ENCODE measurements at places on chromosomes 13 and 19.

DNA sequence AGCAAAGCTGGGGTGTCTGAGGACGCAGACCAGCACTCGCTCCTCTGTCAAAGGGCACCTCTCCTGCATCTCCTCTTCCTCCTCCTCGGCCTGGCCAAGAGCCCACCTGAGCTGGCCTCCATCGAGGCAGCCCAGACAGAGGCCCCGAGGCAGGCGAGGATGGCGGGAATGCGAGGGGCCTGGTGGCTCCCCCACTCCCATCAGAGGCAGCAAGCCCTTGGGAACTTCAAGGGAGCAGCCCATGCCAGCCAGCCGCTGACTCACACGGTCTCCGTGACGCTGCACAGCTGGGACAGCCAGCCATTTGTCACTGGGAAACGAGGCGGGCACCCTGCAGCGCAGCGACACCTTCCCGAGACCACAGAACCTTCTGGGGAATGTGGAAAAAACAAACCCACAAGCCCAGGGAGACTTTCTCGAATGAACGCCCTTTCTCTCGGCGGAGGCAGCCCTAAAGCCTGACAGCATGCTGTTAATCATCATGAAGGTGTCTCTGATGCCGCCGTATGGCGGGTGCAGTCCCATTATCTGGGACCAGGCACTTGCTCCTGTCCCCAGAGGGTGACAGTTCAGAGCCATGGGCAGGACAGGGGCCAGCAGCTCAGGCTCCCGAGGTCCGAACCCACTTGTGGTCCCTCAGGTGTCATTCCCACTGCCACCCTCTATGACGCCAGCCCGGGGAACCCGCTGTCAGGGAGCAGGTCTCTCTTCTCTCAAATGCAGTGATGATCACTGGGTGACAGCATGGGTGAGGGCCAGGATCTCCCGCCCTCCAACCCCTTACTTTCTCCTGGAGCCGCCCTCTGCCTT lies 53.0 kb downstream of the PEPD start:
- no peak for DNase-seq

GRCh38 chr13:112481458-112481857 lies 105.3 kb downstream of the SPACA7 start:
- DNase-seq: no peak

GRCh38 chr13:102402290-102402689 lies 442 bp upstream of the FGF14 start:
- no peak for DNase-seq

GRCh38 chr19:35017507-35017906 lies 12.8 kb upstream of the SCN1B start:
- no peak for DNase-seq

GRCh38 chr19:3968556-3969434 lies 2.1 kb downstream of the DAPK3 start:
- DNase-seq: no peak

GRCh38 chr13:46071590-46072249 lies 19.2 kb upstream of the ZC3H13 start:
- DNase-seq: no peak

GRCh38 chr19:12847159-12848139 lies 9.1 kb downstream of the MAST1 start:
- peak; percentile 86 for DNase-seq

DNA sequence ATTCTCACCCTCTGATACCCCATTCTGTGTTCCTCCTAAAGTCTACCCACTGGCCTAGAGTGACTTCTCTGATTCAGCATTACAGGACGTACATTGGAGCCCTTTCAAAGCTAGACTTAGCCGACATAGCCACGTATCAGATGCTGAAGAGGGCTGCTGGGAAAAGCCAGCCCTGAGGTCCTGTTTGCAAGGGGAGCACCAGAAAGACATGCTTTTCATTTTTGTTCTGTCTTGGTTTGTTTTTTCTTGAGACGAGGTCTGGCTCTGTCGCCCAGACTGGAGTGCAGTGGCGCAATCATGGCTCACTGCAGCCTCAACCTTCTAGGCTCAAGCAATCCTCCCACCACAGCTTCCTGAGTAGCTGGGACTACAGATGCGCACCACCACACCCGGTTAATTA lies 6.3 kb upstream of the ZSWIM4 start:
- no peak for DNase-seq

- DNase-seq: peak; percentile 83
These were observed 15.2 kb upstream of the MYO1F start for GRCh38 chr19:8592231-8593009.

GRCh38 chr19:48607359-48607755 lies 815 bp downstream of the SPACA4 start:
- DNase-seq: no peak

DNA sequence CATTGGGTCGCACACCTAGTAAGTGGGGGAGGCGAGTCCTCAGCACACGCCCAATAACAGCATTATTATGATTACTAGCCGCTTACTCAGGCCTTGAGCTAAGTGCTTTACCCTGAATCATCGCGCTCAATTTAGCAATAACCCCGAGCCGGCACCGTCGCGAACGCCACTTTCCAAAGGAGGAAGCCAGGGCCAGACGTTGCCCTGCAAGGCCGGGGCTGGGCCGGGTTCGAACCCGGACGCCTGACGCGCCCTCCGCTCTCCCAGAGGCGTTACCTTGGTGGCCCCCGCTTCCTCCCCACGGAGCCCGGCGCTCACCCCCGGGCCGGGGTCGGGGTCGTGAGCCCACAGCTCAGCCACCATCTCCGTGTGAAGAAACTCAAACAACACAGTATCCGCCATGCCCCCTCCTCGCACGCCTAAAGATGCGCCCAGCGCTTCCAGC lies at the start of gene TRAPPC6A:
Gene TRAPPC6A, minus strand, starts transcription at position 421 of the 445 bp plus-strand sequence. Its CDS starts 19 bp downstream, at position 402.
- no peak for DNase-seq

DNA sequence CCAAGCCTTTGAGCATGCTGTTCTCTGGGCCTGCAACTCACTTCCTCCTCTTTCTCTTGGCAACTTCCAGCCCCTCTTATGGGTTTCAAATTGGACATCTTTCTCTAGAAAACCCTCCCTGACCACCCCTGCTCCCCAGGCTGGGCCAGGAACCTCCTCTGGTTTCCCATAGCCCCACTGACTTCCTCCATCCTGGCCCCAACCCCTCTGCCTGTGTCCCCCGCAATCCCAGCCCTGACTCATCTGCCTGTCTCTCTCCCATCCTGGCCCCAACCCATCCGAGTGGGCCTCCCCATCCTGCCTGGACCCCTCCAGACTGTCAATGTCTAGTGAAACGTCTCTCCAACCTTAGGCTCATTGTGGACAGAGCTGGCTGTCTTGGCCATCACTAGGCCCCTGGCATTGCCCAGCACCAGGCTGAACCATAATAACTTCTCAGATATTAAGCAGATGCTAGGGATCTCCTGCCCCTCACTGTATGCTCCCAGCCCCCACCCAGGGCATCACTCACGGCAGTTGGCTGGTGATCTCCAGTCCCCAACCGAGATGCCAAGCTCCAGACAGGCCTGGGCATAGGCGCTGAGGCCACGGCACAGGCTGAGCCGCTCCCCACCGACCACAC lies 16.8 kb downstream of the FCGBP start:
- DNase-seq: no peak

- no peak for DNase-seq
These were observed 289.2 kb upstream of the PCDH9 start for GRCh38 chr13:67519356-67519755.

- no peak for DNase-seq
These were observed 1.2 kb downstream of the MRI1 start for GRCh38 chr19:13765395-13766094.

DNA sequence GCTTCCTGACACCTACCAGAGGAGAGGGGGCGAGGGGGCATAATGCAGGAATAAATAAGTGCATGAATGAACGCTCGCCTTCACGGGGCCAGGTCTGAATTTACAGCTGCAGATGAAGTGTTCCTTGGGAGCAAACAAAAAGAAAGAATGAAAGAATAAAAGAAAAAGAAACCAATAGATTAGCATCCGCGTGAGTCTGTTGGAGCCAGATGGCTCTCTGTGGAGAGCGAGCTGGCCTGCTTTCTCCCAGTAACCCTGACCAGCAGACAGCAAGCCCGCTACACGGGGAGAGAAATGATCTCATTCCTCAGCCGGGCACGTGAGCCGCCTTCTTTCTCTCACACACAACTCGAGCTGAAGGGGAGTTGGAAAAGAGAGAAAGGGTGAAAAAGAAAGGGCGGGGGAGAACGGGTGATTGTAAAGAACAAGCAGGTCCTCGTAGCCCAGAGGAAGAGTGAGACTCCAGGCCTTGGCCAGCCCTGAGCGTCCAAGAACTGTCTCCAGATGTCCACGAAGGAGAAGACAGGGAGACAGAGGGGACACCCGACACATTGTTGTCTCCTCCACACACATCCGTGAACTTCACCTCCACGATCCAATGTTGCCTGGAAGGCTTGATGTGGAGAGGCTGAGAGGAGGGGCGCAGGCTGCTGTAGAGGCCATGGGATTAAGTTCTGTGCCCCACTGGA lies 81.4 kb downstream of the RNASEH2B start:
- DNase-seq: no peak

- no peak for DNase-seq
These were observed 458.3 kb downstream of the COG6 start for GRCh38 chr13:40113643-40114304.

DNA sequence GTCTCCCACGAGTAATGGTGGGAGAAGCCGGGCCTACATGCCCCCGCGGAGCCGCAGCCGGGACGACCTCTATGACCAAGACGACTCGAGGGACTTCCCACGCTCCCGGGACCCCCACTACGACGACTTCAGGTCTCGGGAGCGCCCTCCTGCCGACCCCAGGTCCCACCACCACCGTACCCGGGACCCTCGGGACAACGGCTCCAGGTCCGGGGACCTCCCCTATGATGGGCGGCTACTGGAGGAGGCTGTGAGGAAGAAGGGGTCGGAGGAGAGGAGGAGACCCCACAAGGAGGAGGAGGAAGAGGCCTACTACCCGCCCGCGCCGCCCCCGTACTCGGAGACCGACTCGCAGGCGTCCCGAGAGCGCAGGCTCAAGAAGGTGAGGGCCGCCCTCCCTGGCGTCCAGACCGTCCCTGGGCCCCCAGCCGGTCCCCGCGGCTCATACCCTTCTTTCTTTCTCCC lies 1.4 kb upstream of the USF2 start:
- peak; percentile 46 for DNase-seq

DNA sequence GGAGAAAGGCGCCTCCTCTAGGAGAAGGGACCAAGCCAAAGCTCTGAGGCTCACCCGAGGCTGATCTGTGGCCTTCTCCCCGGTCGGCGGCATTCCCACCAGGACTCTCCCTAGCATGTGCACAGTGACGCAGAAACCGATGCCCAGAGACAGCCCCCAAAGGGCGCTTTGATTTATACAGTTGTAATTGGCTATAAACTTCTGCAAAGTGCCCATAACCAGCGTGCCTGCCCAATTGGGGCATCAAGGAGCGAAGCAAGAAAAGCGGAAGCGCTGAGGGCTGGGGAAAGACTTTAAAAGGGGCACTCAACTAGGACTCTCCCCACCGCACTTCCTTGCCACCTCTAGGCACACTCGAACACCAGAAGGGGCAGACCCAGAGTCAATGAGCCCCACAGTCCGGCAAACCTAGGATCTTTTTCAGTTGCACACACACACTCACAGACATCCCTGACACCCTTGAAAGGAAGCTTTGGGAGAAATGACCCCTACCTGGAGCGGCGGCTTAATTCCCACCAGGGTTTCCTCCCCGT lies 1.8 kb downstream of the CDX2 start:
- no peak for DNase-seq

DNA sequence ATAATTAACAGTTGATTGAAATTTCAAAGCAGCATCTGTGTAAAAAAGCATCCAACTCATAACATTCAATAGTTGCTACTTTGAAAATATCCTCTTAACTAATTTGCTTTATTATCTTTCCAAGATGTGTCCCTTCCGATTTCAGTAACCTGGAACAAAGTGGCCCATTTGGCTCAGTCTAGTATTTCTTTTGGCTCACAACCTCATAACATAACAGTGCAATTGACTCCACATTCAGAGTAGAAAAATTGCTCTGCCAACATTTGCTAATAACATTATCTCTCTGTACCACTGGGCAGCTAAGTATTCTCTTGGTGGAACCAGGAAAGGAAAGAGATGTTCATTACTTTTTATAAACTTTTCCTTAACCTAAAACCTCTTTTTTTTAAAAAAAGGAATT lies 571.1 kb upstream of the ARGLU1 start:
- no peak for DNase-seq

DNA sequence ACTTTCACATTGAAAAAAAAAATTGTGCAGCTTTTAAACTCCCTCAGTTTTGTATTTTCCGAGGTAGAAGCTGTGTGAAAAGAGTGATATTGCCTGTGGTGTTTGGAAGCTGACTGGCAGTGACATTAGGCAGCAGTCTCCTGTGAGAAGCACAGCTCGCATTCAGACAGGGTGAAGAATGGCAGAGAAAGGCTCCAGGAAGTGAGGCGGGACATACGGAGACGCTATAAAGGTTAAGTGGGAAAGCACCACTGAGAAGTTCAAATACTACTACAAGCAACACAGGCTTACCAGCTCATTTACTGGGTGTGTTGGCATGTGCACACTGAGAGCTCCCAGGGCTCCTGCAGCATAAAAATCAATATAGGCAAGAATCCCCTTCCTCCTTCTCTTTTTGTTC lies 88.4 kb downstream of the RXFP2 start:
- no peak for DNase-seq

DNA sequence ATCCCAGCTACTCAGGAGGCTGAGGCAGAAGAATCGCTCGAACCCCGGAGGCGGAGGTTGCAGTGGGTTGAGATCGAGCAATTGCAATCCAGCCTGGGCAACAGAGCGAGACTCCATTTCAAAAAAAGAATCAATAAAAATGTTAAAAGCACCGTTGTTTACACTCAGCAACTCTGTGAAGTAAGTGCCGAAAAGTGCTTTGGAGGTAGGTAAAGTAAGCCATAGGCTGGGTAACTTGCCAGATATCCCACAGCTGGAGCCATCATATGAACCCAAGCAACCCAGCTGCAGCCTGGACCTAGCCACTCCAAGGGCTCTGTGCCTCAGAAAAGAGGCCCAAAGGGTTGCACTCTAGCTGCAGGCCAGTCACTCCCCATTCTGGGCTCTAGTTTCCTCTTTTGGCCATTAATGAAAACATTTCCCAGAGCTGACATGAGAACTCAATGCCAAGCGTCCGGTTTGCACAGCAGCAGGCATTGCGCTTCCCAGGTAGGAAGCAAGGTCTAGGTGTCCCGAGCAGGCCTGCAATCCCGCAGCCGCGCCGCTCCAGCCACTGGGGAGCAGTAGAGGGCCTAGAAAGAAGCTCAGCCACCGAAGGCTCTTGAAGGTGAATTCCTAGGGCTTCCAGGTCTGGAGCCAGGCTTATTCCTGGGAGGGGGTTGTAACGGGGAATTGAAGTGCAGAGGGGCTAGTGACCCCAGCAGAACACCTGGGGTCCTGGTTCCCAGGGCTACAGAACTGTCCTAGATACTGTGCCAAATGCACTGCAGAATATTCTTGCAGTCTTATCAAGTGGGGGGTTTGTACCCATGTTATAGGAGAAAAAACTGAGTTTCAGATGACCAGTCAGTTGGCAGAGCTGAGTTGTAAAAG lies 4.1 kb upstream of the CD79A start:
- DNase-seq: peak; percentile 44

- no peak for DNase-seq
These were observed 4.2 kb downstream of the CLIP3 start for GRCh38 chr19:36028313-36029041.

GRCh38 chr13:114047358-114047881 lies 73.5 kb upstream of the C13orf46 start:
- DNase-seq: no peak

- no peak for DNase-seq
These were observed 740.5 kb downstream of the SLITRK5 start for GRCh38 chr13:88411696-88412095.

GRCh38 chr19:5572556-5573286 lies 5.0 kb upstream of the TINCR start:
- DNase-seq: no peak

All from stimulated activated naive B cell treated with anti-CD40 and anti-IgM and Interleukin-4, amounts not matched to agents 10 μg/mL and 1 μg/mL and 100 μg/mL, for 72 hours (primary cell).